Suppressor macrophage treated with lipopolysaccharide for 1 hour (primary cell): ENCODE measurements at places on chromosomes 1 and 21.

- DNase-seq, result no peak
Measured at GRCh38 chr1:64934878-64935275, 31.5 kb downstream of the JAK1 start.

DNA sequence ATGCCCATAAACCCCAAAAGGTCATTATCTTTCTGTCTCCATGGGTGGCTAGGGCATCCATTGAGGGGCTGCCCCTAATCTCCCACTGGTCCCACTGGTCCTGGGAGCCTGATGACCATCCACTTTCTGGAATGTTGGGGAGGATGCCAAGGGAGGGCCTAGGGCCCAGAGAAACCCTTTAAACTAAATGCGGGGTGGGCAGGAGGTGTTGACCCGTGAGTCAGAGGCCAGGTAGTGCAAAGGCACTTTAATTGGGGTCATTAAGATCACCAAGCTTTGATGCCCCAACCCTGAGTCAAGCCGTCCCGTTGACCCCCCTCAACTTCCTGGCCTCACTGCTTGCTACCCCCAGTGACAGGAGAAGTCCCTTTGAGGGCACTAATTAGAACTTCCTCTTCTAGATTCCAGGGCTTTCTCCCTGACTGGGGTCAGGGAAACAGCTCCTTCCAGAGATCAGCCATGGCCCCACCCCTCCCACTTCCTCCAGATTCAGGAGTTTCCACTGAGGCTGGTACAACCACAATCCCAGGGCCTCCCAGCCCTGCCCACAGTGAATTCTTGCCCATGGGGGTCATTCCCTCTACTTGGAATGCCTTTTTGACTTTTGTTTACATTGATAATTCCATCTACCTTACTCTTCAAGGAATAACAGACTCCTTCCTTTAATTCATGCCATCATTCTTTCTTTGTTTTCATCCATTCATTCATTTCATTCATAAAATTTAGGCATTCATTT lies 15.5 kb upstream of the SERINC2 start:
- peak; percentile 24 for DNase-seq

- no peak for DNase-seq
Measured at GRCh38 chr1:89873288-89873687, 52.5 kb downstream of the LRRC8D start.

- DNase-seq, result peak; percentile 90
Measured at GRCh38 chr1:65243491-65243890, 65.9 kb upstream of the DNAJC6 start.

DNA sequence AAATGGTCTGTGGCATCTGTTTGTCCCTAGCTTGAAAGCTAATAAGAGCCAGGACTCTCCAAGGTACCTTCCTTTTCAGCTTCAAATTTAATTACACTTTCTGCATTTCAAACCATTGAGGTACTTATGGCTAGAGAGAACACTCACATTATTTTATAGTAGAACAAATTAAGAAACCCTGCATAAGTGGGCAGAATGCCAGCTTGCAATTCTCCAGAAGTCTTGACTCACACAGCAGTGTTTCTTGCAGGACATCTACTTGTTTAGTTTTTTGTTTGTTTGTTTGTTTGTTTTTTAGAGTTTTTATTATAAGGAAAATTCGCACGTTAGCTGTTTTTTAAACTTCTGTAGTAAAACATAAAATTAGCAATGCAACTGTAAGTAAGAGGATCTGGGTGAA lies 397.2 kb downstream of the NEGR1 start:
- DNase-seq, result no peak

GRCh38 chr21:46150491-46151121 lies 4.8 kb downstream of the FTCD start:
- DNase-seq, result no peak

- DNase-seq, result peak; percentile 91
Measured at GRCh38 chr21:35565204-35565611, 495.1 kb downstream of the SETD4 start.

- DNase-seq, result no peak
Measured at GRCh38 chr21:42646076-42646825, 7.2 kb upstream of the PDE9A start.

DNA sequence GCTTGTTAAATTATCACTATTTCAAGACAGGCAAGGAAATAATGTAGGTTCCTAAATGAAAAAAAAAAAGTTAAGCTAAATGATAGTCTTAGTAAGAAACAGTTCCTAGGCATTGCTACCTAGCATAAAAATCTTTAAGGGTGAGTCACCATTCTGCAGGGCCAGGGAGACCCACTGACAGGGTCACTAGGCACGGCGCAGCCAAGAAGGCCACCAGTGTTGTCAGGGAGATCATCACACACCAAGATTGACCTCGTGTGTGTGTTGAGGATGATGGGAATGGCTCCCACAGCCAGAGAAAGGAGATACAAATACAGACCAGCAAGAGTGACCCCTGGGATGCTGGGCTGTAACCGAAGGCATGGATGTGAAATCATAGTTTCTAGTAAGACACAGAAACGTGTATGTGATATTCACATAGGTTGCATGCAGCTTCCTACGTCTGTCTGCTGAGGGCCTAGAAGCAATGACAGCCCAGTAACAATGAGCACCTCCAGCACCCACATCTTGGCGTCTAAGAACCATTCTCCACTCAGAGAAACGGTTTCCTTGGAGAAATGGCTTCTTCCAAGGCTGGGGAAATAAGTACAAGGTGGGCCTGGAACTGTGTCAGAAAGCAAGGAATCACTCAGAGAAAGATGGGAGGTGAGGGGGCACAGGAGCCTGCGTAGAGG lies 29.1 kb downstream of the RIPK4 start:
- DNase-seq, result no peak

GRCh38 chr1:3892748-3893147 lies 7.3 kb downstream of the C1orf174 start:
- DNase-seq, result no peak

DNA sequence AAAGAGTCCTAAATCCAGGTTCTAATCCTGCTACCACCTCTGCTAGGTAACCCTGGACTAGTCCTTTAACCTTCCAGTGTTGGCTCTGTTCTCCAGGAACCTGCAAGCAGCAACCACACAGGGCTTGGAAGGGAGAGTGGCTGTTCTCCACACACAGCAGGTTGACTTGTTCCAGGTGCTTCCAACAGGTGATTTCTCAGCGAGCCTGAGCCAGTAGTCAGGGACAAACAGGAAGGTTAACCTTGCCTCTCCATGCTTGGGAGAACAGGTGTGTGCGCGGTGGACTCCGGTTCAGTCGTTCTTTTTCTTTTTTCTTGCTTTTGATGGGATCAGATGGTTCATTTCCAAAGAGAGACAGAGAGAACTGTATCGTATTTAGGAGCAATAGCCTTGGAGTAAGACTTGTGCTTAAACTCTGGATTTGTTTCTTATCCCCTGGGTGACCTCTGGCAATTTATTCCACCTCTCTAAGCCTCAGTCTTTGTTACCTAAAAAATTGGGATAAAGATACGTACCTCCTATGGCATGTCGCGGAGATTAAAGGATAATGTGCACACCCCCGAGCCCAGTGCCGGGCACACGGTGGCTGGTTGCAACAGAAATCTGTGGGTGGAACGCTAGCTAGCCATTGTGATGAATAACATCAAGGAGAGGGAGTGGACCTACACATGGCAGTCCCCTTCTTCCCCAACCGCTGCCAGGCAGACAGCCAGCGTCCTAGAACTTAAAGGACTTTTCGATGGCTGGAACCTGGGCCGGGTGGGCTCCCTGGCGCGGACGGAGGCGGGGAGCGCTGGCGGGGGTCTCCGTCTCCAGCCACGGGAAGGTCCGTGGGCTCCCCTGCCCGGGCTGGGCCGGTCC lies 583 bp upstream of the CACHD1 start:
- peak; percentile 66 for DNase-seq

- DNase-seq, result no peak
Measured at GRCh38 chr1:58852731-58853485, 69.1 kb upstream of the JUN start.

- DNase-seq, result no peak
Measured at GRCh38 chr1:150534002-150534401, 15.2 kb upstream of the ADAMTSL4 start.

DNA sequence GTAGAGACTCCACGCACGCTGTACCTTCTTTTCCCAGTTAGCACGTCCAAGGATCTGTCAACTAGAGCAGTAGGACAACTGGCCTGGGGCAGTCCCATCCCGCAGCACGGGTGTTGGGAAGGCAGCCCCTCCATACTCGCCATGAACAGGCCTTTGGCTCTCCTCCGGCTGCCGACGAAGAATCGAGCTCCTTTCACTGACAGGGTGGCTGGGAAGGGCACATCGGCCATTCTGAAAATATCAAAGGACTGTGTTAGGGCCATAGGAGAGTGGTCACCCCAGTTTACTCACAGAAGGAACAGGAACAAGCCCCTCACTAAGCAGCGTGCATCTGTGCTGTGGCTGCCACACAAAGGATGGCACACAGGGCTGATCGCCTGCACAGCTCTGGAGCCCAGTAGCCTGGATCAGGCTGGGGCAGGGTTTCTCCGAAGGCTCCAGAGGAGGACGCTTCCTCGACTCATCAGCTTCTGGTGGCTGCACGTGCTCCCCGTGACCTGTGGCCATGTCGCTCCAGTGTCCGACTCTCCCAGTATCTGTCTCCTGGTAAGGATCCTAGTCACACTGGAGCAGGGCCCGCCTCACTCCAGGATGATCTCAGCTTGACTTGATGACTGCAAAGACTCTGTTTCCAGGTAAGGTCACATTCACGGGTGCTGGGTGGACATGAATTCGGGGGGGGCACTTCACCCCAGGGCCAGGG lies 8.9 kb downstream of the KRTAP10-1 start:
- DNase-seq, result no peak

- no peak for DNase-seq
Measured at GRCh38 chr1:3003941-3004270, 17.4 kb upstream of the ACTRT2 start.

GRCh38 chr1:225896494-225896893 lies 7.5 kb upstream of the LEFTY1 start:
- no peak for DNase-seq

DNA sequence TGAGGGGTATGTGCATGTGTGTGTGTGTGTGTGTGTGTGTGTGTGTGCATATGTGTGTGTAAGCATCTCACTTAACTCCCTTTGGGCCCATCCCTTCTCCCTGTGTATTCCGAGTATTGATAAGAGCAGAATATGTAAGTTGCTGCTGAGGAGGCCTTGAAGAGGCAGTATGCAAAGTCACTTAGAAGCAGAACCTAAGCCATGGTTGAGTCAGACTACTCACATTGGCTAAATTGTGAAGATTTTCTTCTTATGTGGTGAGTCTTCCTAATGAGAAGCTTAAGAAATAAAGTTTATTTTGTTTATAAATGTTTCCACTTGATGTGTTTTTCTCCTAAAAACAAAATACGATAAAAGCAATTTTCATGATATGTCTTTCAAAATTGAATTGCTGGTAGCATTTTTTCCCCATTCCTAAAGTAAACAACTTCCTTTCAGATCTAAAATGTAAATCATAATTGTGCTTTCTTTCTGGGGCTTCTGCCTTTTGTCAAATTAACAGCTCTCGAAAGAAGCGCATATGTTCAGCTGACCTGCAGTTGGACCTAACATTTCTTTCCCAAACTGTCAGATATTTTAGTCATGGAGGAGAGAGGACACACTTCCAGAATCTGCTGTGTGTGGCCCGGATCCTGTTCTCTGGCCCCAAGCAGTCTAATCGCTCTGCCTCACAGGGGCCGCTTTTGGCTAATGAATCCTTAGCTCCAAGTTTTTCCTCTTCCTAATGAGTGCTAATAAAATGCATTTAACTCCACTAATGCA lies 284.0 kb downstream of the DUSP10 start:
- no peak for DNase-seq

DNA sequence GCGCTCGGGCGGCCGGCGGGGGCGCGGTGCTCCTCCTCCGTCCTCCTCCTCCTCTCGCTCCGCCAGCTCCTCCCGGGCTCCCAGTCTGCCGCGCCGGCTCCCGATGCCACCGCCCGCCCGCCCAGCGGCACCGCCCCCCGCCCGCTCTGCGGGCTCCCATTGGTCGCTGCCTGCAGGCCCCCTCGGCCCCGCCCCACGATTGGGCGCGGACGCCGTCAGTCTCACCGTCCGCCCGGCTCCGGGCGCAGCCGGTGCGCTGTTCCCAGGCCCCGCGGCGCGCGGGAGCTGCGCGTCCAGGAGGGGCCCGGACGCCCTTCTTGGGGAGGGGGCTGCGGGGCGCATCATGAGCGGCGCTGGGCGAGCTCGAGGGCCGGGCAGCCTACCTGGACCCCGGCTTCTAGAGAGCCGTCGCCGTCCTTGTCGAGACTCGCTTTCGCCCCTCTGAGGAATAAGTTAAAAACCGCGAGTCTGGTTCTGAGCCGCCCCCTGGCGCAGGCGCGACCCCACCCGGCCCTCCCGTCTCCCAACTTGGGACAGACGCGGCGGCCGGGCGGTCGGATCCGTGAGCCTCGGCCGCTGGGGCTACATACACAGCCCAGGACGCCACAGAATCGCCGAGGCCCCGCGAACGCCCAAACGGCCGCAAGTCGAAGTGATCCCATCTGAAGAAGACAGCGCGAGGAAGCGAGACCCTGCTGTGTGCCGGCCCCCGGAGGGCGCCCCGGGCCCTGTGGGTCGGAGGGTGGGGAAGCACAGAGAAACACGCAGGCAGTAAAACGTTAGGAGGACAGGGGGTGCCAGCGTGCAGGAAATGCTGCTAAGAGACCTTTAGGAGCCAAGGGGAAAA lies at the start of gene SIPA1L2:
TSS of gene SIPA1L2 (minus strand) at position 87 of the 847 bp plus-strand sequence. CDS start 114,794 bp downstream, outside the sequence.
- peak; percentile 97 for DNase-seq

DNA sequence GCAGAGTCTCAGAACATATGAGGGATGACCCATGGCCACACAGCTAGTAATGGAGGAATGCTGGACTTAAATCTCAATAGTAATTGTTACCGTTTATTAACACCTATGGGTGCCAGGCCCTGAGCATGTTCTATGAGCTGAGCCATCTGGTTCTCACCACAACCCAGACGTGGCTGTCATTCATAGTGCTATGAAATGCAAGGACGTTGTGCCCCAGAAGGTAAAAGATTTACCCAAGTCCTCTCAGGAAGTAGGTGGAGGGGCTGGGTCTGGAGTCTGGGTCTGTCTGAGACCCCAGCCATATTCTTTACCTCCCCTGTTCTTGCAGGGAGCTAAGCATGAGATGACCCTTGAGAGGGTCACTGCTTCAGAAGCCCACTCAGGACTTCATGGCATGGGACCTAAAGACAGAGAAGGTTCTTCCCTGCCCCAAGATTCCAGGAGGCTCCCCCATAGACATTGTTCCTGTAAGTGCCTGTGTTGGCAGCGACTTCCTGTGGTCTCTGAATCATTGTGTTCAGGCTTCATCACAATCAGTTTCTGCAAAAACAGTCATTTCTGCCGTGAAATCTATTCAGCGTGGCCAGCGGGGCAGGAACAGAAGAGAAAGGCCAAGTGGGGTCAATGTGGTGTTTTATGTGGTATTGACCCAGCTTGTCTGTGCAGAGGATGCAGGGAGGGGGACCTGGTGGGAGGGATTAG lies 475.4 kb downstream of the PTPRU start:
- peak; percentile 90 for DNase-seq

GRCh38 chr1:206002871-206003801 lies at the start of gene RAB7B:
TSS of gene RAB7B (minus strand) at chr1:206003395. CDS start at chr1:205994135, 9,260 bp downstream.
- DNase-seq, result peak; percentile 95
